ENCODE measurements at places on chromosomes 12 and 14.

DNA sequence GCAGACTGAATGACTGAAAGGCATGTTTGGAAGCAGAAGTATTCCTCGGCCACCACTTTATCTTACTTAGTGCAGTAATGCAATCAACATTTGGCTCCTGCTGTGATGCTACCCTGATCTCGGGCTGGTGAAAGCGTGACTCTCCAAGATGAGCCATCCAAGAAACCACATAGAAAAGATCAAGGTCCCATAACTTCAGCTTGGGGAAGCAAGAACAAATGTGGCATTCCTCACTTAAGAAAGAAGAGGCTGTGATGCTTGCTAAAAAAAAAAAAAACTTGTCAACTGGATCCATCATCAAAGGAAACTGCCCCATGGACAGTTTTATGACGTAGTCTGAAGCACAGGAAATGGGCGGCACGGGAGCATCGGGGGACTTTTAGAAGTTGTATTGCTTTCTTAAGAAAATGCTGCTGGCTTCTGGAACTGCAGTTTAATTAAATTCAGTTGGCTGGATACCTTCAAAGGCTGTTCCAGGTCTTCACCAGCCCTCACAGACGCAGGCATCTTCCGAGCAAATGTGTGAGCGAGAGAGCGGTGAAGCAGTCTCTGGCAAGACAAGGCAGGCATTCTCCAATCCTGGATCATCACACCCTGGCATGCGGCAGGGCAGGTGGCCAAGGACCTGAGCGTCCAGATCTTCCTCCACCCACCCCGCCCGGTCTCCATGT is 38.2 kb upstream of the MAP1LC3B2 start:
- DNase-seq, result no peak

GRCh38 chr12:14563046-14563445 is 4.6 kb downstream of the PLBD1 start:
- no peak for DNase-seq

DNA sequence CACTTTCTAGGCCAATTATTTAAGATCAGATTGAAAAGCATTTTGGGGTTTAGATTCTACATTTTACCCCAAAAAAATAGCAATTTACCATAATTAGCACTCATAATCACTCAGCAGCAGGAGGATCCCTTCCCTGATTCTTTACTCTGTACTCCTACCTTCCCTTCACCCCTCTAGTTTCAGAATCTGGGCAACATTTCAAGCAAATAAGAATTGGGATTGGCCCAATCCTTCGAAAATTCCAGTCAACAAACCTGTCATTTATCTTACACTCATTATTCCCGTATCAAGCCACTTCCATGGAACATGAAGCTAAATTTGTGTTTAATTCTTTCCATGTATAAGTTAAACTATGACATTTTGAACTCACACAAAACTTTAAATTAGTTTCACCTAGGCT is 349.1 kb upstream of the USP15 start:
- no peak for DNase-seq

DNA sequence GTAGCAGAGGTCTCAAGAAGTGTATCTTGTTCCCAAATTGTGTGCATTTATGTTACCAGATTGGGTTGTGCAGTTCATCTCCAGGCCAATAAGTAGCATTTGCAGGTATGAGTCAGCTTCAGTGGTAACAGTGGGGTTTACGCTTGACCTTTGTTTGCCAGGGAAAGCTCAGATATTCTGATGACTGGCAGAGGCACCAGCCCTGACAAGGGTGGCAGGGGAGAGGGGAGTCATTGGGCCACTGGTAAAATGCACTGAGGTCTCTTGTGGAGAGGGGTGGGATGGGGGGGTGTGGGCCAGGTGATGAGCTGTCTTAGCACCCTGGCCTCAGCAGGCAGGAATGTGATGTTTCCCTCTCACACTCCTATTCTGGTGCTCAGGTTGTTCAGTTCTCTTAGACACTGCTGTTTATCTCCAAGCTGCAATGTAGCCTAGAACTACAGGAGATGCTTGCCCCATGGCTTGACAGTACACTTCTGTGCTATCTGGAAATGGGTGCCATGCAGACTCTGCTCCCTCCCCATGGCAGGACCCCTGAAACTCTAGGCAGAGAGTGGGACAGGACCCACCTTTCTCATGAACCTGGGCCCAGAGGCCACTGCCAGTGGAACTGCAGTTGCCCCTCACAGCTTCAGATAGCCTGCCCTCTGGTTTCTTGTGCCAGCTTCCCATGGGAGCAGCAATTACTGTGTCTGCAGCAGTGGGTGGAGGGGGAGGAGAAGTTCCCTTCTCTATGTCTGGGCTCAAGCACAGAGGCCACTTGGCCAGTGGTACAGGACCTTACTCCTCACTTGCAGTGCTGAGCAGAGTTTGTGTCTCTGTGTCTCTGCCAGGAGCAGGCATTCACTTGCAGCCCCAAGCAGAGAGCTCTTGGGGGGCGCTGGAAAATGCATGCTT is 31.9 kb downstream of the USP15 start:
- no peak for DNase-seq

DNA sequence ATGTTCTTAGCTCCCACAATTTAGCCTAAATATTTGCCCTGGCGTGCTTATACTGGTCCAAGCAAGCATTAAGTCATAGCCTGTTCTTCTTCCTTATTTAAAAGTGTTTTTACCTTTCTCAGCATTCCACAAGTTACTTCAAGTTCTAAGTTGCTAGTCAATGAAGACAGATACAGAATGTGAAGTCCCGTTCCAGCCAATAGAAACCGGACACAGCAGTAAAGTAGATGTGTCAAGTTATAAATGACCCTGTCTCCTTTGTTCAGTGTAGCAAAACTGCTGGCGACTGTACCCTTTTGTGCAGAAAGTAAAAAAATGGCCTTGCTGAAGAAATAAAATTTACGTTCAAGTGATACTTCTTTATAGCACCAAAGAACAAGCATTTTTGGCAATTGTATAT is 3.9 kb downstream of the SNAPC1 start:
- DNase-seq, result no peak

DNA sequence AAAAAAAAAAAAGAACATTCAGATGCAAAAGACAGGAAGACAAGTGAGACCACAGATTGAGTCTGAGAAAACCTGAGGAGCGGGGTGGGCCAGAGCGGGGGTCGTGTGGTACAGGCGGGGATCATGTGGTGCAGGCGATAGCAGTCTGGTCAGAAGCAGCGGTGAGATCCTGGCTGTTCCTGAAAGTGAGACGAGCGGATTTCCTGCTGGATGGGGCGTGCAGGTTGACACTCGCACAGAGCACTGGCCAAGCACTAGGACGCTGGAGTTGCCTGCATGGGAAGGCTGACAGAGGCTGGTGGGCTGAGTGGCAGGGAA is 35.7 kb downstream of the CDC42BPB start:
- DNase-seq, result no peak

DNA sequence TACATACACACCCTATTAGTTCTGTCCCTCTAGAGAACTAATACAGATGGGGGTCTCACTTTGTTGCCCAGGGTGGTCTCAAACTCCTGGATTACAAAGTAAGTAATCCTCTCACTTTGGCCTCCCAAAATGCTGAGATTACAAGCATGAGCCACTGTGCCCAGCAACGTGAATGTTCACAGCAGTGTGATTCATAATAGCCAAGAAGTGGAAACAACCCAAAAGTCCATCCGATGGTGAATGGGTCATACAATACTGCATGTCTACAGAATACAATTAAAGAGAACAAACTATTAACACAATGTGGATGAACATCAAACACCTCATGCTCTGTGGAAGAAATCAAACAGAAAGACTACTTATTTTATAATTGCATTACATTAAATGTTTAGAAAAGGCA is 57.3 kb upstream of the SYNE2 start:
- DNase-seq, result no peak

GRCh38 chr12:116087399-116087798 is 190.1 kb downstream of the MED13L start:
- DNase-seq, result no peak

GRCh38 chr12:113591480-113591974 is 119.9 kb upstream of the LHX5 start:
- no peak for DNase-seq

DNA sequence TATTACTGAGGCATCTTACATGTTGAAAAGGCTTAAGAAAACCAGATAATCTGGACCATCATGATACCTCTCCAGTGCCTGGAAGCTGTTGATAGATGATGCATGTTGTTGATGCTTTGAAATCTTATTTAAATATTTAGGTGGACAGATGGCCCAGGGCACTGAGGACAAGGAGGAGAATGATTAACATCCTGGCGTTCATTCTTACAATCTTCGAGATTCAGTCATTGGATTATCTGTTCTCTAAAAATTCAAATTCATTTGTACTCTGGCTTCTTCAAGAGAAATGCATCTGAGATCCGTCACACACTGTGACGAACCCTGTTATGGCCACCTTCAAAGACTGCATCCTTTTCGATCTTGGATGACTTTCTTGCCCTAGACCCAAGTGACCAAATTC is 121.3 kb upstream of the IGF1 start:
- DNase-seq, result no peak

GRCh38 chr14:31898838-31899528 is 178.1 kb upstream of the ARHGAP5 start:
- no peak for DNase-seq

DNA sequence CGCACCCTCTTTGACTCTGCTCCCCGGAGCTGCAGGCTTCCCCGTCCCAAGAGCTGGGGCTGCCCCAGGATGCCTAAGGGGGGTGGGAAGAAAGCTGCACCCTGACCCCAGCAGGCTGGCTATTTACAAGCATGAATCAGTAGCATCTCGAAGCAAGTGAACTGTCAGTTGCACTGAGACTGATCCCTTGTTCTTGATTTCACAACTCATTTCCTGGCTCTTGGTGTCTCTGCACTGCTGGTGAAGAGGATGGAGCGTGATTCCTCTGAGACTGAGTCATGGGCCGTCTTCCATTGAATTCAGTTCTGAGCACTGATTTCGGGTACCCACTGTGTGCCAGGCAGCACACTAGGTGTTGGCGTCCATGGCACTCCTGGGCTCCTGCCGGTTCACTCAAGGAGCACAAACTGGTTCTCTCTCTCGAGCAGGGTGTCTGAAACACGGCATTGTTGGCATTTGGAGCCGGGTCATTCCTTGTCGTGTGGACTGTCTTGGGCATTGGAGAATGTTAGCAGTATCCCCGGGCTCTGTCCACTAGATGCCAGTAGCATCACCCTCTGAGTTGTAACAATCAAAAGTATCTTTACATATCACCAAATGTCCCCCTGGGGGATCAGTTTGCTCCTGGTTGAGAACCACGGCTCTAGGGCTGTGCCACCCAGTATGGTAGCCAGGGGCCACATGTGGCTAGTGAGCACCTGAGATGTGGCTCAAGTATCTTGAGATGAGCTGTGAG is 86.9 kb downstream of the RIN3 start:
- DNase-seq, result no peak

DNA sequence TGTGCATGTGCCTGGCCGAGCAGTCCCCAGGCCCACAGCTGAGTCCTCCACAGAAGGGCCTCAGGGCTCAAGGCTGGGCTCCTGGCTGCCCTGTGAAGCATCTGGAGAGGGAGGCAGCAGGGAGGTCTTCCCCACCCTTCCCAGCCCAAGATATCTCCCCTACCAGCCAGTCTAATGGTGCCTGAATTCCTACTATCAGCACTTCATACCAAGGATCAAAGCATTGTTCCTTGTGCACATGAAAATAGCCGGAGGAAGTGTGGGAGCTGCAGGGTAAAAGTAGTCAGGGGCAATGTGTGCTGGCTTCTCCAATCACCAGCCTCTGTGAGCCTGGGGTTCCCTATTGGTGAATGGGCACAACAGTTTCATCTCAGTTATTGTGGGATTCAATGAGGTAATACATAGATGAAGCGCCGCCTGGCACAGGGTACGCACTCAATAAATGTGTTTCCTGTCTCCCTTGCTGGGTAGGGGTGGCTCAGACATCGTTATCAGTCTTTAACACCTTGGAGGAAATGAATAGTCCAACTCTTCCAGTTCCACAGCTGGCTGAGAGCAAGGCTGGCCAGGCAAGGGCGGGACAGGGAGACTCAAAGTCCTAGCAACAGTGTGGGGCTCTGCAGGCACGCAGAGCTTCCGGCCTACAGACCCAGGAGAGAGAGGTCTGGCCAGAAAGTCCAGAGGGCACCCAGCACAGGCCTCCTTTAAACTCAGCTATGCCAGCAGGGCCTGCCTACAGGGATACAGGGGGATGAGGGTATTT is 39.1 kb upstream of the PNMA1 start:
- DNase-seq, result no peak

GRCh38 chr14:78316052-78316451 is 145.9 kb downstream of the NRXN3 start:
- DNase-seq, result no peak

DNA sequence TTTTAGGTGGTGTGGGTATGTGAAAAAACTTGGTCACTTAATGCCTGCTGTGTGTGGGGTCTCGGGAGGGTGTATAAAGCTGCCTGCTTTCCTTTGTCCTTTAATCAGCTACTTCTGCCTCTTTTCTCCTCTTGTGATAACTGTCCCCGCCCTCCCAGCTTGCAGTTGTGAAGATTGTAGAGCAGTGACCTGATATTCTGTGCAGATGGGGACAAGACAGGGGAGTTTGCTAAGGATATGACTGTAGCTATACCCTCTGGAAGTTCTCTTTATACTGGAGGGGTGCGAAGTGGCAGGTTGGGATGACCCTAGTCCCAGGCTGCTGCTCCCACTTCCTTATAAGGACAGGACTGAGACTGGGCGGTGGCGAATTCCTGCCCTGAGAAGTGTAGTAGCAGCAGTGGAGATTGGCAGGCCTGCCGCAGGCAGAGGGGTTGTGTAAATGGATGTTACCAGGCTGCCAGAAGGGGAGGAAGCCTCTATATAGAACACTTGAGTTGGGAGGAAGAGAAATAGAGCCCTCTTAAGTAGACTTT is 835 bp downstream of the MYL6 start:
- no peak for DNase-seq

GRCh38 chr12:123433615-123434014 is 2.9 kb downstream of the RILPL2 start:
- DNase-seq, result no peak

GRCh38 chr14:25110106-25110505 is 60.2 kb upstream of the STXBP6 start:
- no peak for DNase-seq

GRCh38 chr12:16880864-16881285 is 274.9 kb upstream of the LMO3 start:
- DNase-seq, result no peak

DNA sequence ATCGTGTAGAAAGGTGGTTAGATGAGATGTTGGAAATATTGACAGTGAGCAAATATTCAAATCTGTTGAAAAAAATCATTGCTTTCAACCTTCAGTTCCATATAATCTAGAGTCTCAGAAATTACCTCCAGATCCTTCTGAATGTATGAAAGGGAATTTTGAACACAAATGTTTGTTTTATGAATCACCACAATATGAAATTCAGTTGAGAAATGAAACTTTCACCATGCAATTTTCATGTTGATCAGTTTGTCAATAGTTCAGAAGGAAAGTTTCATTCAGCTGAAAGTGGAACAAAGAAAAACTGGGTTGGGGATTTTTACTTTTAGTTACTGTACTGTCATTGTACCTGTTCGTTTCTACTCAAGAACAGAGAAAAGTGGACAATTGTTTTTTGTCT is 953.6 kb downstream of the SLC6A15 start:
- DNase-seq, result no peak

GRCh38 chr12:104590022-104590421 is 133.3 kb downstream of the CHST11 start:
- DNase-seq, result no peak

- DNase-seq, result no peak
Measured at GRCh38 chr12:81953541-81953940, 194.4 kb upstream of the PPFIA2 start.
